ENCODE measurements at places on chromosomes 4 and X.

- DNase-seq, result no peak
These were observed 534.2 kb downstream of the INPP4B start for GRCh38 chr4:142311916-142312315.

DNA sequence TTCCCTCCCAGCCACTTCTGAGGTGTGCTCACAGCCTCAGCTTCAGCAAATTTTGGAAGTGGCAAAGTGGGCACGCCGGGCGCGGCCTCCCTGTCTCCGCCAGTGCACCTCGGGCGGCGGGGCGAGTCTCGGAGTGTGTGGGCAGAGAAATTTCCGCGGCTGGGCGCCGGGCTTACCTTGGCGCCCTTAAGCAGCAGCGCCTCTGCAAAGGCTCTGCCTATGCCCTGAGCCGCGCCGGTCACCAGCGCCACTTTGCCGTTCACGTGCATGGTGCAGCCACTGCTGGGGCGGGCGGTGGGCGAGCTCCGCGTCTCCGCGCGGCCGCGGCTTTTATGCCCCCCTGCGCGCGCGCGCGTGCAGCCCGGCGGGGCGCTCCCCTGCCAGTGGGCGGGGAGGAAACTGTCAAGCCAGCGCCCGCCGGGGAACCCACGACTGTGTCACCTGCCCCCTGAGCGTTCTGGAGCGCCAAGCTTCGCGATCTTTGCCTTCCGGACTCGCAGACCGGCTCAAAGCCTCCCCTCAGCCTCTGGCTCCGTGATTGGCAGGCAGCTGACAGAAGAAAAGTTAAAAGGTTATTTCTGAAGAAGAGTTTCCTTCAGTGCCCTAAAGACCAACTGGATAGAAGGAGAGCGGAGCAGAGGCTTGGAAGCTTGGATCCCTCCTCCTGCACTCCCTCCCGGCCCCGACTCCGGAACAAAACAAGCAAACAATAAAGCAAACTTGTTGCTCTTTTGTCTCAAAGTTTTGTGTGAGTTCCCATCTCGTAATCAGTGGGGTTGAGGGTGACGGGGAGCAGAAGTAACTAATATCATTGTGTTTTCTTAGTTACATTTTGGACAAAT lies at the start of gene HPGD:
Gene HPGD (minus strand): TSS at position 306 of the 842 bp plus-strand sequence. CDS start 37 bp downstream, at position 269.
- peak; percentile 87 for DNase-seq

- DNase-seq, result peak; percentile 8
These were observed 115.1 kb downstream of the RBM47 start for GRCh38 chr4:40514497-40514951.

DNA sequence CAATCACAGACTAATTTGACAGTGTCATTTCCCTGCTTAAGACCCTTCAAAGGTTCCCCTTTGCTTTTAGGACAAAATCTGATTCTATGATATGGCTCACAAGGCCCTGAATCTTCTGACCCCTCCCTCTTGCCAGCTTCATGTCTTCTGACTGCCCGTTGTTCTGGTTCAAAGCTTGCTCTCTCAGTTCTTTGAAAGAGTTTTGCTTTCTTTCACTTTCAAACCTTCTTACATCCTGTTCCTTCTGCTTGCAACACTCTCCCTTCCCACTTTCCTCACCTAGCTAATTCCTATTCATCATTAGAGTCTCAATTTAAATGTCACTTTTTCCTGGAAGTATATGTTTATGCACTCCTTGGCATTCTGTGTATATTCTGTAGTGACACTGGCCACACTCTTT lies 299.2 kb downstream of the IDS start:
- no peak for DNase-seq

- no peak for DNase-seq
These were observed 662 bp downstream of the UBA1 start for GRCh38 chrX:47194194-47194787.

DNA sequence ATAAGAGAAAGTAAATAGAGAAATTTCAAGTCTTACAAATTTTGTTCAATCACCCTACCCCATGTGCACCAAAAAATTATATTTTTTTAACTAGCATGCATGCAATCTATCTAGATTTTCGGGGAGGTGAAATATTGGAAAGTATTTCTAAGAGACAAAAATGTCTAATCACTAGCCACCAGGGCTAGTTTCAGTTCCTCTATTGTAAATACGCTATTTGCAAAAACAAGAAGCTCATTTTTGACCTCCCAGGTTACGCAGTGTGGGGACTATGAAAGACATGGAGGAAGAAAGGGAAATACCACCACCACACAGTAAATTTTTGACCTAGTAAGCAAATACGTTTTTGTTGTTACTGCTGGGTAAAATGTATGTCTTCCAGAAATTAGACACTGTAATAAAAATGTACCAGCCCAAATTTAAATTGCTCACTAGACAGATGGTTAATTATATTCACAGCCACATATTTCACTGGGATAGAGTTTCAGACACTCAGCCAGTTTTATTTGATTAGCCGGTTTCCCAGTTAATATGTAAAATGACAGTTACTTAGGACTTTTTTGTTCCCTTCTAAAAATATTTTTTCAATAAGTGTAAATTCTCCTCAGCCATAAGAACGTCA lies 2.2 kb downstream of the NEXMIF start:
- no peak for DNase-seq

GRCh38 chr4:71784569-71785197 lies 804 bp upstream of the GC start:
- DNase-seq, result no peak

DNA sequence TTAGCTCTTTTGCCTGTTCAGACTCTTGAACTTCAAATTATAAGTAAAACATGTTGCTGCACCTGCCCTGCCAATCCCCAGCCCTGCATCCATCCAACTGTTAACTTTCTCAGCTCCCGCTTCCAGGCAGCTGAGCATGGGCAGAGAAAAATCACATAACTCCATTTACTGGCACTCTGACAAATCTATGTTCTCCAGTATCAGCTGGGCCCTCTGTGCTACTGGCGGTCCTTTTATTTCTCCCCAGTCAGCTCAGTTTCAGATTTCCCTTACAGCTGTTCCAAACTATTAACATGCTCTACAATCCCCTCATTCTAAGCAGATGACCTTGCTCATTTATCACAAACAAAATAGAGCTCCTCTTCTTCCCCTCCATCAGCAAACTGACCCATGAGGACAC lies 240.4 kb upstream of the TET2 start:
- no peak for DNase-seq

DNA sequence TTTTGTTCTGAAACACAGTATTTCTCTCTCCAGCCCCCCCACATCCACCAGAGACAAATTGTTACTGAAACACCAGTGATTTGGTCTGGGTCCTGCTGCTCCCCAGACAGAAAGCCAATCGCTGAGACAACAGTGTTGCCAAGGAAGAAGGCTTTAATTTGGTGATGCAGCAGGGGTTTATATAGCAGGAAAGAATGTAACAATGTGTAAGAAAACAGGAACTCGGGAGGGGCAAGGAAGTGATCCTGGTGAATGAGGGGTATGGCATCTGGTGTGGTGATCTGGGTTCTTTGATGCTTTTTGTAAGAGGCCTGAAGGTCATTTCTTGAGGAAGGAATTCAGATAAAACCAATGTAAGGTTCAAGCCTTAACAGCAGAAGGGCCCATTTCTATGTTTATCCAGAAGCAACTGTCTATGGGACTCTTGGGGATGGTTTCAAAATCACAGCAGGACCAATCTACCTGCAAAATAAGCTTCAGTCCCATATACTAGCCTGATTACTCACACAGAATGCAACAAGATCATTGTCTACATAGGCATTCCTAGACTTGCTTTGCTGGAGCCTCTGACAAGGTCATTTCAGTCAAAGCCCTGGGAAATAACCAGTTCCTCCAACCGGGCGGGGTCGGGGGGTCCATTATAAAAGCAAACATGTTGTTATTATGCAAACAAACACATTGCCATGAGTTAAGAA lies 445.2 kb upstream of the ZFP42 start:
- no peak for DNase-seq

DNA sequence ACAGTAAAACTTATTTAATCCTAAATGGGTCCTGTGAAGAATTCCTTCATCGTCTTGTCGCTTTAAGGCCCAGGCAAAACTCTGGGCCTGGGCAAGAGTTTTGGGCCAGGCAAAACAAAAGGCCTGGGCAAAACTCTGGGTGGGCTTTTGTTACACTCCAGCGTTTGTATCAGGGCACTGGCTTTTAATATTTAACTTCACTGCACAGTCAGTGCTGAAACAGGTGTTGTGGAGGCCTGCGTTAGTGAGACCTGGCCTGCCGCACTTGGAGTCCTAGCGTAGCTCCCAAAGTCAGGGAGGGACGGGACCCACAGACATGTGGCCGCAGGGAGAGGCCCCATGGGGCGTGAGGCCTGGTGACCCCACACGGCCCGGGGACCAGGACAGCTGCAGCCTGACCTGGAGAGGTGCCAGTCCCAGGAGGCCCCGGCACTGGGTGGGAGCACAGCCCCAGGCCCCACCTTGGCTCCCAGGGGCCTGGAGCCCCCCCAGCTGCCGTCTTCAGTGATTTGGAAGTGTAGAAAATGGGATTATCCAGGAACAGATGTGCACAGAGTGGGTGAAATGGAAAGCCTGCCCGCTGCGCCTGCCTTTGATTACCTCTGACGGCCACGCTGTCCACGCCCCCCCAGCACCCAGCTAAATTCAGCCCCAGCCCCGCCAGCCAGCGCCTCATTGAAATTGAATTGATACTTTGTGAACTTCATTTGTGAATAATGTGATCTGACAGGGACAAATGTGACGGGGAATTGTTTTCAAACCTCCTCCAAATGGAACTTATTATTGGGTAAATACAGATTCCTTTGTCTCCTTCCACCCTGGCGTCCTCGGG lies 132.9 kb upstream of the NKX1-1 start:
- DNase-seq, result no peak

DNA sequence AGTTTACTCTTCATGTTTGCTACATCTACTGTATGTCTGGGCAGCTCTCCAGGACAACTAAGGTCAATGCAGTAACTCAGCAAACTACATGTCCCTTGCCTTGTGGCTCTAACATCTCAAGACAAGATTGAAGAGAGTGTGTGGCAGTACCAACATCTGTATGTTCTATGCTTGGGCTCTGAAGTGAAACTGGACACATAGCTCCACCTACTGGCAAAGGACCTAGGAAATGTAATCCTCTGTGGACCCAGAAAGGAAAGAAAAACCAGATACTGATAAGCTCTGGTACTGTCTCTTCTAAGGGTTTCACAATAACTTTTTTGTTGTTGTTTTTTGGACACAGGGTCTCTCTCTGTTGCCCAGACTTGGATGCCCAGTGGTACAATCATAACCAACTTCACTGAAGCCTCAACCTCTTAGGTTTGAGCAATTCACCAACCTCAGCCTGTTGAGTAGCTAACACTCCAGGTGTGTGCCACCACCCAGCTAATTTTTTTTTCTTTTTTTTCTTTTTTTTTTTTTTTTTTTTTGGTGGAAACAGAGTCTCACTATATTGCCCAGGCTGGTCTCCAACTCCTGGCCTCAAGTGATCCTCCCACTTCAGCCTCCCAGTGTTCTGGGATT lies 64.1 kb downstream of the QDPR start:
- DNase-seq, result peak; percentile 71

GRCh38 chr4:186726426-186727168 lies 2.9 kb upstream of the FAT1 start:
- peak; percentile 91 for DNase-seq

DNA sequence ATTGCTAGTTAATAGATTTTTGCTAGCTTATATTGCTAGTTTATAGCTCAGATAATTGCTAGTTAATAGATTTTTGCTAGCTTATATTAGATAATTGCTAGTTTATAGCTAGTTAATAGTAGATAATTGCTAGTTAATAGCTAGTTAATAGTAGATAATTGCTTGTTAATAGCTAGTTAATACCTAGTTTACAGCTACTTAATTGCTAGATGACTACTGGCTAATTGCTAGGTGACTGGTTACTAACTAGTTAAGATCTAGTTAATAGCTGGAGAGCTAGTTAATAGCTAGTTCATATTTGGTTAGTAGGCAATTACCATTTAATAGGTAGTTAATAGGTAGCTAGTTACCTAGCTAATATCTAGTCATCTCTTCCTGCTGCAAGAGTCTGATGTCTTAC lies 633.8 kb upstream of the CT83 start:
- DNase-seq, result no peak

- DNase-seq, result no peak
These were observed 342.7 kb downstream of the GLUD2 start for GRCh38 chrX:121389976-121390714.

- no peak for DNase-seq
These were observed 51.7 kb upstream of the CLNK start for GRCh38 chr4:10736266-10736665.

DNA sequence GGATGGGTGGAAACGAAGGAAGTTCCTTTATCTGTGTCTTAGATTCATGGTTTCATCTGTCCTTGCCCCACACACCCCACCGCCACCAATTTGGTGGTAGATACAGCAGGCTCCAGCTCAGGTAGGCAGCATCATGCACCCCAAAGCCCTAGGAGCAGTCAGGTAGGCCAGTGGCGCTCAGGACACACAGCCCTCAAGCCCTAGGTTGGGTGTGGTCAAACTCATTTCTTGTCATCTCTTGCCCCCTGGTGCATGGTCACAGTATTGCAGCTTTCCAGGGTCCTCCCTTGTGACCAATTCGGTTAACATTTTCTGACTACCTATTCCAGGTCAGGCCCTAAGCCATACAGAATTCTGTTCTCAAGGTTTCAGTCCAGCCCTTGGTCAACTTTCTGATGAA lies 14.5 kb upstream of the PRRG3 start:
- DNase-seq, result peak; percentile 80

GRCh38 chr4:100843910-100844309 lies 326.1 kb upstream of the EMCN start:
- no peak for DNase-seq

- DNase-seq, result no peak
These were observed 997.1 kb downstream of the RAB28 start for GRCh38 chr4:12487000-12487399.

DNA sequence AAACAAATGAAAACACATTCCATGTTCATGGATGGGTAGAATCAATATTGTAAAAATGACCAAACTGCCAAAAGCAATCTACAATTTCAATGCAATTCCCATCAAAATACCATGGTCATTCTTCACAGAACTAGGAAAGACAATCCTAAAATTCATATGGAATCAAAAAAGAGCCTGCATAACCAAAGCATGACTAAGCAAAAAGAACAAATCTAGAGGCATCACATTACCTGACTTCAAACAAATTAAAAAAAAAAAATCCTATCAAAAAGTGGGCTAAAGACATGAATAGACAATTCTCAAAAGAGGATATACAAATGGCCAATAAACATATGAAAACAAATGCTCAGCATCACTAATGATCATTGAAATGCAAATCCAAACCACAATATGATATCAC lies 297.5 kb downstream of the NAF1 start:
- no peak for DNase-seq

GRCh38 chr4:183533698-183534097 lies 28.8 kb downstream of the ING2 start:
- DNase-seq, result peak; percentile 62

- no peak for DNase-seq
These were observed 617.8 kb downstream of the PCDH7 start for GRCh38 chr4:31338000-31338399.

- DNase-seq, result peak; percentile 27
These were observed 192.9 kb upstream of the GALNT7 start for GRCh38 chr4:172975651-172976229.

DNA sequence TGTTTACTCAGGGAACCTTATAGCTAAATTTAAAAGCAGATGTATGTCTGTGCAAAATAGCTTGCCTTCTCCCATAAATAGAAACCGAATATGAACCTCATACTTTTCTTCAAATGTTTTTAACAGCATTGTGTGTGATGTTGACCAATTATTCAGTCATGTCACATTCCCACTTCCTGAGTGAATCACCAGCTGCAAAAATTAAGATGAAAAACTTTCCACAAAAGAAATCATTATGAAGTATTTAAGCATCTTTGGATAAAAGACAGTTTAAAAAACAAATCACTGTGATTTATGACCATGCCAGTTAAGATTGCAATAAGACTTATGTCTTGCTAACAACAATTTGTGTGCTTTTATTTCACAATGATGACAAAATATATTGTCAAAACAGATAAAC lies 220.1 kb downstream of the PDGFC start:
- no peak for DNase-seq

GRCh38 chr4:189547559-189547958 lies 393.1 kb upstream of the FRG1 start:
- no peak for DNase-seq
